ENCODE measurements at places on chromosomes 13 and 19. TPM values are rescaled to one million over a fixed set of nuclear protein-coding genes. Genes with fewer than 3 reads are reported as not detected.

DNA sequence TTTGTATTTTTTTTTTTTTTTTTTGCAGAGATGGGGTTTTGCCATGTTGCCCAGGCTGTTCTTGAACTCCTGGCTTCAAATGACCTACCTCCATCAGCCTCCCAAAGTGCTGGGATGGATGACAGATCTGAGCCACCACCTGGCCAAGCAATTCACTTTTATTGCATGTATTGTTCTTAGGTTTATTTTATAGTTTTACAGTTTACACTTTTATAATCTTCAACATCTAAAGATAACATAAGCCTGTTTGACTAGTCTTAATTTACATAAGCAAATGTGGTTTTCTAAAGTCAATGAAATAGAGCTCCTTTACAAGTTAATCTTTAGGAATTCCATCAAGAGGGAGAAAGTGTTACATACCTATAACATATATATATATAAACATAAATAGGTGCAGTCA, 9.5 kb upstream of the MPV17L2 start:
- DNase-seq, result no peak

The ALG11 gene
- 34.9 TPM for total RNA-seq

DNA sequence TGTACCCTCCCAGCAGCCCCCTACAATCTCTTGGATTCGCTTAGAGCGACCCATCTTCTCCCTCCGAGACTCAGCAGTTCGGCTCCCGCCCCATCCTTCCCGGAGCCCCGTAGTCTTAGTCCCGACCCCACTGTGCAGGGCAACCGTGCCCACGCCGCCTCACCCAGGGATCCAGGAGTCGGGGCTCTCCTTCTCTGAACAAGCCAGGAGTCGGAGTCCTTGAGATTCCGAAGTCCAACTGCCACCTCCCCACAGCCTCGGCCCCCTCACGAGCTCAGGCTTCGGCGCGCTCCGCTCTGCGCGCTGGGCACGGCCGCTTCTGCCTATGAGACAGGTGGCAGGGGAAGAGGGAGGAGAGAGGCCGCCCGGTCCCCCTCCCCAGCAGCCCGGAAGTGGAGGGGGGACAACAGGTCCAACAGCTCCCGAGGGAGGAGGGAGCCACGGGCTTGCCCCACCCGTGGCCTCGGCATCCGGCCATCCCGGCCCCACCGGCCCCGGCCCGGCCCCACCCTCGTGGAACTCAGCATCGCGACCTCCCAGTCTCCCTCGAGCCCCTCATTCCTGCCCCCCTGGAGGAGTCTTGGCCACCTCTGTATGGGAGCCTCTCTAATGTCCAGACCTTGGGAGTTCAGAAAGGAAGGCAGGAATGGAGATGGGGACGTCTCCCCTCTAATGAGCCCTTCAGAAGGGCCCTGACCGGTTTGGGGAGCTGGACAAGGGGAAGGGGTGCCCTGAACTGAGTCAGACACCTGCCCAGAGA, at the start of gene PHLDB3:
Gene PHLDB3 (minus strand): TSS at position 321 of the 760 bp plus-strand sequence. CDS start 628 bp downstream, outside the sequence.
- DNase-seq, result peak; percentile 86

The APOC4 gene
- not detected for total RNA-seq

The MEIS3 gene
- total RNA-seq, result 24.3 TPM

DNA sequence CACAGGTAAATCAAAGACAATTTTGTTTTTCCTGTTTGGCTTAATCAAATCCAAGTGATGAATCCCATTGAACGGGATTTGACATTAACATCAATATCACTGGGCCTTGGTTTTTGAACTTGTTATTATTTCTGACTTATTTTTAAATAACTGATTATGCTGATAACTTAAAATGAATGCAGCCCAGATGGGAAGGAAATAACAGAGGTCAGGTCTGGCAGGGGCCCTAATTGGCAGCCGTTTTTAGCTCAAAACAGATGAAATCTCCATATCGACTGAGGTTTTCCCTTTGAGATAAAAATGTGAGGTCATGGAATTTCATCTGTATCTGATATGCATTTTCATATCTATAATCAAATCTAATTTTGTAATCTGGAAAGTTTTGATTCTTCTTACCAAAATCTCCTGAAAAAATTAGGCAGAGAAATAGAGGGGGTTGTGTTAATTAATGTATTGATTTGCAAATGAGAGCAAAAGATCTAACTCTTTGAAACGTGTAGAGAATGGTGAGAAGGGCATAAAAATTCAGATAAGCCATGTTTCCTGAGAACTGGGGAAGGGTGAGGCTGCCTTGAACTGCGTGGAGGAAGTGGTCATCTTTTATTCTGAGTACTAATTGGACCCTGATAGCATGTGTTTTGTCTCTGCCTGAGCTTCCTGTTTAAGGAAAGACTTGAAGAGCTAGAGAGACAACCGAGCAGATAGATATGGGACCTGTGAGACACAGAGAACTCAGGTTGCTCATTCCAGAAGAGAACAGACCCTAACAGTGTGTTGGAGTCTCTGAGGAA, 98.2 kb upstream of the C1QTNF9B start:
- DNase-seq, result no peak

DNA sequence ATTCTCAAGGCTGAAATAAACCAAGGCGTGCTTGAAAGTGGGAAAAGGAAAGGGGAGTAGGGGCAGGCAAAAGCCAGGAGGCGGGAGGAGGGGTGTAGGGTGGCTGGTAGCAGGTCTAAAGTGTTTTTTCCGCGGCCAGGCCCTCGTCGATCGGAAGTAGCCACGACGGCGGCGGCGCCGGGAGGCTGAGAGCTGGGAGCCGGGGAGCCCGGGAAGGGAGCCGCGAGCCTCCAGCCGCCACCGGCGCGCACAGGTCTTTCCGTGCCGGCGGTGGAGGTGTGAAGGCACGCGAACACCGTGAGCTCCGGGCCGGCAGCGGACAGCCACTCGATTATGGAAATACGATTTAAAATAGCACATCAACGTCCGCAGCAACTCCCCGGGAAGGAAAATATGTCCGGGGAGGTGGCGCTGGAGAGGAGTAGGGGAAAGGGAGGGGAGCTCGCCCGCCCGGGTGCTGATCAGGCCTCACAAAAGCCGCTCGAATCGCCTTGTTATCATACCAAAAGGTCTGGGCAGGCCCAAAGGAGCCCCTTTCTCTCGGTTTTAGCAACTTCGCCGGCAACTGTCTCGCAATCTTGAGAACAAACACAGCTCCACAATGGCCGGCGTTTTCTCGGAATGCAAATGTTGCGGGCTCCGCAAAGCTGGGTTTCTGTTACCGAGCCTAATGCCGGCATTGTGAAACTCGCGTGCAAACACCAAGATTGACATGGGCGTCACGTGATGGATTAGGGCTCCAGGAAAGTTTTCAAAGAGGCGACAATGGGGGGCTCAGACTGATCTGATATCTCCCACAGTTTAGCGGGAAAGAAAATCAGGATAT, 2.9 kb upstream of the PCDH8 start:
- no peak for DNase-seq

The IGFL1 gene
- not detected for total RNA-seq

GRCh38 chr13:27194209-27194608, 22.6 kb upstream of the USP12 start:
- no peak for DNase-seq

The ZNF709 gene
- 3.0 TPM for total RNA-seq

The TRPM4 gene
- total RNA-seq, result 36.0 TPM

GRCh38 chr13:66210677-66211076, 1019.5 kb downstream of the PCDH9 start:
- DNase-seq, result no peak

- DNase-seq, result no peak
Measured at GRCh38 chr19:2058570-2059421, 7.8 kb upstream of the MKNK2 start.

The ZNF90 gene
- total RNA-seq, result 2.5 TPM

DNA sequence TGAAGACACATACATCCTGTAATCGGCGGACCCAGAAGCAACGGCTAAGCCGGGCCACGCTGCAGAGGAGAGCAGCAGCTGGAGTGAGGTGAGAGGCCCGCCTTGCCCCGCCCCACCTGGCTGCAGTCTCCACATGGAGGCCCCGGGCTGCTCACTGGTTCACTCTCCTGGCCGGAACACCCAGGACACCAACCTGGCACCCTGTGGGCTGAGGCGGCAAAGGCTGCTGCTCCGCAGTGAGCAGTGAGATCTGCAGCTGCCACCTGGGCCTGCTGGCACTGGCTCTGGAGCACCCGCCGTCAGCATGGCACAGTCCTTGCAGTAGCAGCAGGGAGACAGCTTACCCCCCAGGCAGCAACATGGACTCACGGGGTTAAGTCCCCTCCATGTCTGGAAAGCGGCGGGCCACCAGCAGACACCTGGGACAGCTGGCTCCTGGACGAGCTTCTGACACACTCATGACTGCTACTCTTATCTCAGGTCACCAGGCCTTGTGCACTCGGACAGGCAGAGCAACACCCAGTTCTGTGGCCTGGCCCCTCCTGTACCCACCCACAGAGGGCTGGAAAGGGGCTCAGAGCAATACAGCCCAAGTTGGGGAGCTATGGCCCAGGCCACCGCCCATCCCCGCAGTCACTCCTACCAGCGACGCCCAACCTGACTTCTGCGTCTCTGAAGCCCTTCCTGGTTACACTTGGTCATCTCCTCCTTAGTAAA, 13.2 kb upstream of the KPTN start:
- DNase-seq, result no peak

All from posterior vena cava (tissue), 2 donors.